ENCODE measurements at places on chromosomes 13 and 19.

DNA sequence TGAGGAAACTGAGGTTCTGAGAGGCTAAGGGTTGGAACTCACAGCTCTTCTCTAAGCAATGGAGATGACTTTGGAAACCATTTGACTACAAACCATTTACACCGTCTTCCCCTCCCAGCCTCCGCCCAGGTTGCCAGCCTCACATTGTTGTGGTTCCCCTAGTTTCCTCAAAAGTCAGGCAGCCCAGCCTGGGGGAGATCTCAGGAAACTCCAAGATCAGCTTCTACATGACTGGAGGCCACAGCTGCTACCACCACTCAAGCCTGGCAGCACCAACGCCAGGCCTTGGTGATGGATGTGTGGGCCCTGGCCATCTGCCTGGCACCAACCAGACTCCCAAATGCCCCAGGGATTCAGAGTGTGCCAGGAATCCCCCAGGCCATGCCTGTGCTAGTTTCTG lies 207.9 kb downstream of the TSHZ3 start:
- DNase-seq, result no peak

DNA sequence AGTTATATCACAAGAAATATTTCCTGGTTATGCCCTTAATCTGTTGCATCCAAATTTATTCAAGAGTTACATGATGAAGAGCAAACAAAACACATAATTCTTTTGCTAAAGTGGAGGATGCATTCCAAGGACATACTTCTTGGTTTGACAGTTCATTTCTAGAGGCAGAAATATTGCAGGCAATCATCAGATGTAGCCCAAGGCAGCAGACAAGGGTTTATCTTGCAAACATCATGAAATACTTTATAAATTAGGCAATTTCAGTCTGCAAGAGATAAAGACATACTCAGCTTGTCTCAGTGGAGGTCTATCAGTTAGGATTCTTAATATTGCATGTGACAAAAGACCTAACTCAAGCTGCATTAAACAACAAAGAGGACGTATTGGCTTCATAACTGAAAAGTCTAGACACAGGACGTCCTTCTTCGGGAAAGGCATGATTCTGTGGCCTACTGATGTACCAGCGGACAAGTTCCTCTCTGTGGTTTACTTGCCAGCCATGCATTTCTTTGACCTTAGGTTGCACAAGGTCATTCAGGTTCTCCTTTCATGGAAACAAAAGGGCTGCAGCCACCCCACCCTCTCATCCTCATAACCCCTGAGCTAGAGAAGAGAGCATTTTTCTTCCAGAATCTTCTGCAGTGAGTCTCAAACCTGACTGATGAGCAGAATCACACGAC lies 204.1 kb downstream of the KATNAL1 start:
- no peak for DNase-seq

GRCh38 chr19:54426291-54426931 lies 11.1 kb downstream of the TTYH1 start:
- peak; percentile 21 for DNase-seq

DNA sequence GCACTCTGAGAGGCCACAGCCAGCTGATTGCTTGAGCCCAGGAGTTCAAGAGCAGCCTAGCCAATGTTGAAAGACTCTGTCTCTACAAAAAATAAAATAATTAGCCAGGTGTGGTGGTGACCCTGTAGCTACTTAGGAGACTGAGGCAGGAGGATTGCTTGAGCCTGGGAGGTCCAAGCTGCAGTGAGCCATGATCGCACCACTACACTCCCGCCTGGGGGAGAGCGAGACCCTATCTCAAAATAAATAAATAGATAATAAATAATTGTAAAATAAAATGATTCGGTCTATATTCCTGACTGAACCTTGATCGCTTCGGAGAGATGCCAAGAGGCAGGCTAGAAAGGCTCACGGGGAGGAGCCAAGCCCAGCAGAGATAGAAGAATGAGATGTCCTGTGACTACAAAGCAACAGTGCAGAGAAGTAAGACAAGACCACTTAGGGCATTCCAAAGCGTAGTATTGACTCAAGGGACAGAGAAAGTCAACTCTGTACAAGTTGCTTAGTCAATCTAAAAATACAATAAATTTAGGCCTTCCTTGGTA lies 12.8 kb downstream of the SHISA2 start:
- no peak for DNase-seq

- DNase-seq, result no peak
These were observed 45.4 kb upstream of the GPR183 start for GRCh38 chr13:99352351-99353245.

- no peak for DNase-seq
These were observed 294.0 kb downstream of the RBM26 start for GRCh38 chr13:79112016-79112415.

GRCh38 chr13:27665333-27665732 lies 43.6 kb downstream of the POLR1D start:
- DNase-seq, result no peak

DNA sequence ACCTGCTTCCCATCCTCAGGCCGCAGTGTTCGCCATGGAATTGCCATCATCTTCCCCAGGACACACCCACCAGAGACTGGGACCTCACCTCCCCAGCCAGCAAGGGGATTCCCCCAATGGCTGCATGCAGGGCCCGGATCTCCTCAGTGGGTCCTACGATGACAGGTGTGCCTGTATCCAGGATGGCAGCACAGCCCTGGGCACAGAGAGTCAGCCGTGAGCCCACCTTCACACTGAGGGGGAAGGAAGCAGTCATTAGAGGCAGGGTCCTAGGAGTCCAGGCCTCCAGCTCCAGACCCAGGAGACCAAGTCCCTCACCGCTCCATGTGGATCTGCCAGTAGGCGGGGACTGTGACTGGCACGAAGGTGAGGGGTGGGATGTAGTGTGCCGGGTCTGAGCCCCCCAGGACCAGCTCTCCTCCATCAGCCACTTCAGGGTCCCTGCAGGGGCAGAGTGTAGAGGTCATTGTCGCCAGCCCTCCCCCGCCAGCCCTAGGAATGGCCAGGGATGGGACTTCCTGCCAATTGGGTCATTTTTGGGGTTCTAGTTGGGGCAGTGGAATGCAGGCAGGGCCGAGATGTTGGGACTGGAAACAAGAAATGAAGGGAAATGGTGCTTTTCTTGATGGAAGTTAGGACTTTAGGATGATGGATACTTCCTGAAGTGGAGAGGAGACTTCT lies 5.7 kb upstream of the KCNC3 start:
- no peak for DNase-seq

DNA sequence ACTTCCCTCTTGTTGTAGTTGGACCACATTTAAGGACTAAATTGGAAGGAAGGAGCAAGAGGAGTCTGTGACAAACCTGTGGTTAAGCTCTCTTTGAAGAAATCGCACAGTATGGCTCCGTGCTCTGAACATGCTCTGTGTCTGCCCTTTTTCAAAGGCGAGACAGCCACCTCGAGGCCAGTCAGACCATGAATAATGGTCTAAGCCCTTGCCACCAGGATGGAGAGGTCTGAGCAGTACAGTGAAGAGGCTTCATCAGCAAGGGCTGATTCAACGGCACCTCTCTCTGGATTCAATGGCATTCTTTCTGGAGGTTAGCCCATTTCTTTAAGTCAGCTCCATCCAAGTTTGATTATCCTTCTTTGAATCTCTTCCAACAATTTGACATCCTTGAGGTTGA lies 30.9 kb downstream of the FAM216B start:
- no peak for DNase-seq

DNA sequence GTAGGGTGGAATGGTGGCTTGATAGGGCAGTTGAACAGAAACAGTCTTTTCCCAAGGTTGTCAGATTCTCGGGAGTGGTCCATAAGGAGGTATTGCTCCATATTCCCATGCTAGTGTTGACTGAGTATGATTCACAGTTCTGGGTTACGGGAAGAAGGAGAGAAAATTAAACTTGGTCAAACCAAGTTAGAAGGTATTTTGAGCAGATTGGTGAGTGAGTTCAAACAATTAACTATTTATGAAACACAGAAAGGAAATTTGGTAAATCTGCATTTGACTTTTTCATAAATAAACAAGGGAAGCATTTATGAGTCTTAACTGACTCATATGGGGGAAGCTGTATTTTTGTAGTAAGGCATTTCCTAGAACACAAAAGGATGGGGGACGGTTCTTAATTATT lies 2419.4 kb downstream of the PCDH9 start:
- no peak for DNase-seq

- no peak for DNase-seq
These were observed 721.5 kb upstream of the KLHL1 start for GRCh38 chr13:70829748-70830147.

GRCh38 chr13:99854366-99854765 lies 117.2 kb downstream of the ZIC5 start:
- DNase-seq, result no peak

GRCh38 chr13:21297447-21297846 lies 121.0 kb downstream of the MRPL57 start:
- DNase-seq, result no peak

DNA sequence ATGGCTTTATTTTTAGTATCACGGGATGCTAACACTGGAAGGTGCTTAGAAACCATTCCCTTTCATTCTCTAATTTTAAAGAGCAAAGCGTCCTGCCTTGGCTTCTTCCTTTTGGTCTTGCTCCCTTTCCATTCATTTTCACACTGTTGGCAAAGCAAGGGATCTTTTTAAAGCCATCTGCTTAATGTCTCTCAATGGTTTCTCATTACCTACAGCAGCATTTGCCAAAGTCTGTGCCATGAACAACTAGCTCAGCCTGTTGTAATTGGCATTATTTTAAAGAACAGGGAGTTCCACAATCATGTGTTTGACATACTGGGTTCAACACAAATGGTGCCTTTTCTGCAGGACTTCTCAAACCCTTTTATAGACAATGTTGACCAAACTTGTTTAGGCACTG lies 444.3 kb downstream of the GPC6 start:
- no peak for DNase-seq

GRCh38 chr19:38730470-38730730 lies 13.9 kb downstream of the CAPN12 start:
- no peak for DNase-seq

- no peak for DNase-seq
These were observed 23.4 kb downstream of the RDH8 start for GRCh38 chr19:10036601-10037071.

GRCh38 chr13:44230071-44230470 lies 143.6 kb upstream of the SERP2 start:
- no peak for DNase-seq

DNA sequence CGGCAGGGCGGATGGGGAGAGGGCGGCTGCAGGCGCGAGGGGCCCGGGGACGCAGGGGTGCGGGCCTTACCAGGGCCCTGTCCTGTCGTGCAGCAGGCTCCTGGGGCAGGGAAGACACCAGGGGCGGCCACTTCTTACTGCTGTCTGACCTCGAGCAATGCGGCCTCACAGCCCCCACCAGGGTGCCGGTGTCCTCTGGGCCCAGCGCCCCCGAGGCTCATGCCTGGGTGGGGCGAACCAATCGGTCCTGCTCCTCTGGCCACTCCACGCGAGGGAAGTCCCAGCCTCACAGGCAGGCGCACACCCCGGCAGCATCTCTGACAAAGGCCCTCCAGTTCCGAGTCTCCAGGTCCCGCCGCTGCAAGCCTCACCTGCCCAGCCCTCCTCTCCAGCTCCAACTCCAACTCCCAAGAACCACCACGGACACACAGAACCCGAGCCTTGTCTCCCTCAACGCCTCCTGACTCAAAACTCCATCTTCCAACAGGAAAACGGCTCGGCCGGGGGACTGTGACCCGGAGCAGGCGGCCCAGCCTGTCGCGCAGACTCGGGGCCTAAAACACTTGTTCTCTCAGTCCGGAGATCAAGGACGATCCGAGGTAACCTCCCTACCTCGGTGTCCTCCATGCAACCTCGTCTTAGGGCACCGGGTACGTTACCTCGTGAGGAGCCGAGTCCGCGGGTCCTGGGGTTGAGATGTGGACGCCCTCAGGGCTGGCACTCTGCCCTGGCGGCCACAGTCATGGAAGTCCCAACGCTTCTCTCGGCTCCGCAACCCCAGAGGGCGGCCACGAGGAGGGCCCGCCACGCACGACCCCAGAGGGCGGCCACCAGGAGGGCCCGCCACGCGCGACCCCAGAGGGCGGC lies 6.5 kb downstream of the FGF22 start:
- no peak for DNase-seq

GRCh38 chr13:108549934-108550333 lies 79.5 kb upstream of the MYO16 start:
- no peak for DNase-seq

GRCh38 chr13:26457212-26457611 lies 100.3 kb upstream of the WASF3 start:
- no peak for DNase-seq

- DNase-seq, result no peak
These were observed 482.0 kb downstream of the PCDH20 start for GRCh38 chr13:60933638-60934037.

GRCh38 chr19:15279326-15279904 lies 47.2 kb upstream of the EPHX3 start:
- no peak for DNase-seq

GRCh38 chr19:7636691-7637373 lies at the start of gene STXBP2:
Gene STXBP2, plus strand, starts transcription at chr19:7637110. Its CDS starts 40 bp downstream, at chr19:7637150.
- no peak for DNase-seq

DNA sequence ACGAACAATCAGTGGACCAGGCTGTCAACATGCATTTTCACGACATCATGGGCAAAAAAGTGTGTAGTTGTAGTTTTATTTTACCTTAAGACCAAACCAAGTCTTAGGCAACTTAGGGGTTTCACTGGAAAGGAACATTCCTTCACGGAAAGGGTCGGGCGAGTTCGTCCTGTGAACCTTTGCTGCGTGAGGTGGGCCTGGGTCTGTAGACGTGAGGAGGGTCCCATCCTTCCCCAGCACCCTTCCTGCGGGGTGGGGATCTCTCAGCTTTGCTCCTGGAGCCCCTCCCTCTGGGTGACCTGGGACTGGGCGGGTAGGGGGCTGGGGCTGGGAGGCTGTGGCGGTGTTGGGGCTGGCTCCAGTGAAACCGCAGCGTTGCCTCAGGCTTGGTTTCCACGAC lies 12.3 kb upstream of the RPS15 start:
- no peak for DNase-seq

DNA sequence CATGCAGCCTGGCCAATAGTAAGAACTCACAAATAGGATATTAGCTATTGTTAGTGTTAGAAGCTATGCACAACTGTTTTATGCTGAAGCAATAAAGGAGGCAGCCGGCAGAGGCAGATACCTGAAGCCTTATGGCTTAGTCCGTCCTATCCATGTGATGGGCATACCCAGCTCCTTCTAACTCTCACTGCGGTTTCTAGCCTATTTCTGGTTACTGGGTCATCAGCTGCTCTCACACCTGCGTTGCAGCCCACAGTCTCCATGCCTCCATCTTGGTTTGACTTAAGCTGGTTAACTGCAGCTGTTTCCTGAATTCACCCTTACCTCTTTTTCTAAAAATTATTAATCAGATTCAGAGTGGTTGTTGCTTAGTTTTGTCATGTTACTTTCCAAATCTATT lies 40.5 kb upstream of the CNMD start:
- DNase-seq, result no peak

DNA sequence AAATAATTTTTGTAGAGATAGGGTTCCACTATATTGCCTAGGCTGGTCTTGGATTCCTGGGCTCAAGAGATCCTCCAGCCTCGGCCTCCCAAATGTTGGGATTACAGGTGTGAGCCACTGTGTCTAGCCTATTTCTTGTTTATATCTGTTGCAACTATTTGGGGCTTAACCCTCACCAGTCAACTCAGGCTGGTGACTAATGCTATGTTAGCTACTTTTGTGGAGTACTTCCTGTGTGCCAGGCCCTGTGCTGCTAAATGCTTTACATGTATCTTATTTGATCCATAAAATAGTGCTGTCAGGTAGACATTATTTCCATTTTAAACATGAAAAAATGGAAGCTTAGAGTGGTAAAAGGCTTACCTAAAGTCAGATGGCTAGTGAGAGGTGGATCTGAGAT lies 13.8 kb downstream of the CEACAM1 start:
- DNase-seq, result no peak
